CD4-positive, alpha-beta T cell treated with Interleukin-2 at 100 ng/mL for 4 hours (primary cell): ENCODE measurements at places on chromosomes 7 and 10.

DNA sequence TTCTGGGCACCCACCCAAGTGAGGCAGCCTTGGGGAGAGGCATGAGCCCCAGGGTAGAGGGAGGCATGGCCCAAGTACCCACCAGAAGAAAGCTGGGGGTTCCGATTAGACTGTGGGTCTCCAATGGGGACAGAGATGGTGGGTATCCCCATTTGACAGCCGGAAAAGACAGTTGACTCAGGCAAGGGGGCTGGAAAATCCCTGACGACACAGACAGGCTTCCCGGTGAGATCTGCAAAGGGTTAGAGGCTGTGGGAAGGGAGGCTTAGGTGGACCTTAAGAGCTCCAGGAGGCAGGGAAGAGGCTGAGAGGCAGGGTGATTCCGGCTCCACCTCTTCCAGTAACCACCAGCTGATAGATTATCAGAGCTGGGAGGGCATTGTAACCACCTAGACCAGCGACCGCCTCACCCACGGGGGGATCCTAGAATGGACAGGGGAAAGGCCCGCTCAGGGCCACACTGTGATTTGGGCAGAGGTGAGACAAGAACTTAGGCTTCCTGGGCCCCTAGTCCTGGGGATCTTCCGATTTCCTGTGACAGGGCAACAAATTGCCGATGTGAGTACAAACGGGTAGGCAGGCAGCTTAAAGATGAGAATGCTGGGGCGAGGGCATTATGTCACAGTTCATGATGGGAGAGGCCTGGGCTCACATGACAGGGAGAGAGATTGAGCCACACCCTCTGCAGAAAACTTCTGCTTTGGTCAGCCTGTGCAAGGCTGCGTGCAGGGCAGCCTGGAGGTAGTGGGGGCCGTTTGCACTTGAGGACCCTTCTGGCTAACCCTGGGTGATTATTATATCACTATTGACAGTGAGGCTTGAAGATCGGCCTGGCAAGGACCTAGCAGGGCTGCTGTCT lies 5.4 kb downstream of the TBATA start:
- DNase-seq, result no peak

DNA sequence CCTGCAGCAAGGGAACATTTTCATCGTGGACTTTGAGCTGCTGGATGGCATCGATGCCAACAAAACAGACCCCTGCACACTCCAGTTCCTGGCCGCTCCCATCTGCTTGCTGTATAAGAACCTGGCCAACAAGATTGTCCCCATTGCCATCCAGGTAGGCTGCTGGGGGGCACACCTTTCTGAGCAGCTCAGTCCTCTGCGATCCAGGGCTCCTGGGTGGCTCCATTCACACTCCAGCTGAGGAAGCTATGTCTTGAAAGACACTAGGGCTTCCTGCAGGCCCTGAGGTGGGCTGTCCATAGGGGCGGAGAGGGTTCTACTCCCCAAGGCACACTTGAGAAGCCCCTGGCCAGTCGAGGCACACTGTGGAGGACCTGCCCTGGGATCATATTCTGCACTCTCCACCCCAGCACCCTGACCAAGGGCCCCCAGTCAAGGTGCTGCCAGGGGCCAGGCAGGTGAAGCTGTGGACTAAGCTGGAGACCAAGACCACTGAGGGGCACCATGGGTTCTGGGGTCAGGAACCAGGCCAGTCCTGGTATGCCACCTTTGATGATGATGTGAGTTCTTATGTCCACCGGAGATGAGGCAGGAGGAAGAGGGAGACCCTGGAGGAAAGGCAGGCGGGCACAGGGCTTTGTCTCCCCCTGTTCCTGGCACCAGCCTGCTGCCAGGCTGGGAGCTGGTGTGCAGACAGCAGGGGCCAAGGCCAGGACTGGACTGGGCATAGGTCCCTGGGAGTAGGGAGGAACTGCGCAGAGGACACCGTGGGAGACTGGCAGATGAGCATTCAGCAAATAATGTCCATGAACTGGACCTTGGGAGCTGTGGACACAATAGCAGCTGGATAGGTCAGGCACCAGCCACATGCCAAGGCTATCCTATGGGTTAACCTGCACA lies 54.8 kb downstream of the ALOX5 start:
- no peak for DNase-seq

DNA sequence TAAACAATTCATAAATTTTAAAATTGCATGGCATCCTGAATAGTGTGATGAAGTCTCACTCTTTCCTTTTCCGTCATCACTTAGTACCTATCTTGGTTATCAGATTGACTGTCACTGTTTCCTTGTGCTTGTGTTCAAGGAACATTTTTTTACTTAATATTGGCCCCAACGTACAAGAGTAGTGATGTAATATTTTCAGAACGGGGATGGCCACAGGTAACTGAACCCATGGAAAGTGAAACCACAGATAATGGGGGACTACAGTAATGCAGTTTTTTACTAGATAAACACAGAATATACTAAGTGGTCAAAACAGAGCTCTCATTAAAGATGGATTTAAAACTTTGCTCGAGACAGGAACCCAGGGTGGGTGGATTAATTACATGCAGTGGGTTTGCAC lies 85.4 kb downstream of the MACC1 start:
- DNase-seq, result no peak

DNA sequence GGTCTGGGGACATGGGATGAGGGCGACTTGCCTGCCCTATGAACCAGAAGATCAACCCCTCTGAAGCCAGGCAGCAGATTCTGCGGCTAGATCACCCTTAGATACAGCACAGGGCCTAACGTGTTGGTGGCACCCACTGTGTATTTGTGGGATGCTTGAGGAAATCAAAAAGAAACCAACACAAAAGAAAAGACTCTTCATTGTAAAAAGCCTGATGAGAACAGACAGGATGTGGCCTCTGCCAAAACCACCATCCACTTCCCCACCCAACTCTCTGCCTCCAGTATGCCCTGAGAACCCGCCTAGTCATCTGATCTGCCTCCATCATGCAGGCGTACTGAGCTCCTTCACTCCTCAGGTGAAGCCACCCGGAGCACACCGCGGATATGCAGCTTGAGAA lies 97.2 kb upstream of the INSYN2A start:
- DNase-seq, result peak; percentile 7
